ENCODE measurements at places on chromosomes 12 and 14. TPM values are rescaled to one million over a fixed set of nuclear protein-coding genes. Genes with fewer than 3 reads are reported as not detected.

The ERG28 gene
- total RNA-seq: 16.0 TPM

The ZCCHC8 gene
- total RNA-seq: 44.8 TPM

The LYSET gene
- 11.9 TPM for total RNA-seq

The FOXG1 gene
- total RNA-seq: not detected

The OR4K13 gene
- total RNA-seq: not detected

DNA sequence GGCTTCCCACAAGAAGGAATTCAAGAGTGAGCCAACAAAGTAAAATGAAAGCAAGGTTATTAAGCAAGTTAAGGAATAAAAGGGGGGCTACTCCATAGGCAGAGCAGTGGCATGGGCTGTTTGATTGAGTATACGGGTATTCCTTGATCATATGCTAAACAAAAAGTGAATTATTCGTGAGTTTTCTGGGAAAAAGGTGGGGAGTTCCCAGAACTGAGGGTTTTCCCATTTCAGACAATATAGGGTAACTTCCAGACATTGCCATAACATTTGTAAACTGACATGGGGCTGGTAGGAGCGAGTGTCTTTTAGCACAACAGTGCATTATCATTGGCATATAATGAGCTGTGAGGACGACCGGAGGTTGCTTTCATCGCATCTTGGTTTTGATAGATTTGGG, 2.0 kb upstream of the BCL2L14 start:
- H3K4me3 ChIP-seq: no peak overlapping the region
- peak overlapping the region; percentile 4 for H3K27ac ChIP-seq
- DNase-seq: no peak
- peaks cover 2% of the 10 kb centered on the region for H3K36me3 ChIP-seq
- no peaks in the 10 kb centered on the region for H3K27me3 ChIP-seq
- H3K4me1 ChIP-seq: peaks cover 16% of the 10 kb centered on the region

GRCh38 chr14:95515080-95515489, 1.4 kb downstream of the SYNE3 start:
- H3K4me1 ChIP-seq: peaks cover 59% of the 10 kb centered on the region
- no peaks in the 10 kb centered on the region for H3K27me3 ChIP-seq
- H3K27ac ChIP-seq: peak overlapping the region; percentile 74
- DNase-seq: no peak
- peak overlapping the region; percentile 92 for H3K4me3 ChIP-seq

GRCh38 chr12:3445119-3445978, 45.7 kb upstream of the PRMT8 start:
- H3K27ac ChIP-seq: no peak overlapping the region
- no peak for DNase-seq
- H3K4me1 ChIP-seq: no peaks in the 10 kb centered on the region
- H3K27me3 ChIP-seq: peaks cover 15% of the 10 kb centered on the region

DNA sequence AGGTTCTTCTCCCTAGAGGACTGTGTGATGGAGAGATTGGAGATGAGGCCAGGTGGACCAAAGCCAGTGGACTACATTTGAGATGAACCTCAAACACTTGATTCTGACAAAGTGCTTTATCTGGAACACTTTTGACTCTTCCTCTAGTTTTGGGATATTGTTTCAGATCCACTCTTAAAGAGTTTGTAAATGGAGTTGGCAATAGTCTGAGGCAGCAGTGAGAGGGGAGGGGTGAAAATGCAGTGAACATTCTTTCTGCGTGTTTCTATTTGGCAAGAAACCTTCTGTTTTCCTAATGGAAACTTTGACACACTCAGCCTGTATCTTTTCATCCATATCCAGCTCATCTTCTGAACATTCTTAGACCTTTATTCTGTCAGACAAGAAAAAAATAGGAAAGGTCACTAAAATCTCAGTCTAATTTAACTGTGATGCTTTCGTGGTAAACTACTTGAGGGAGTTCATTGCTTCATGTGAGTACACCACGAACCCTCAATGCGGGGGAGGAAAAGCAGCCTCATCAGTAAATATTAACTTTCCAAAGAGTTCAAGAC, 57.4 kb upstream of the KCNJ8 start:
- H3K4me1 ChIP-seq: no peaks in the 10 kb centered on the region
- H3K36me3 ChIP-seq: no peaks in the 10 kb centered on the region
- no peaks in the 10 kb centered on the region for H3K27me3 ChIP-seq
- no peak overlapping the region for H3K27ac ChIP-seq
- no peak overlapping the region for H3K4me3 ChIP-seq
- no peak for DNase-seq

- H3K4me3 ChIP-seq: no peak overlapping the region
- H3K27me3 ChIP-seq: no peaks in the 10 kb centered on the region
- H3K4me1 ChIP-seq: no peaks in the 10 kb centered on the region
Measured at GRCh38 chr12:53115112-53115890, 12.0 kb downstream of the SOAT2 start.
